Placental pericyte (primary cell): ENCODE measurements at places on chromosomes 16 and 17. TPM values are rescaled to one million over a fixed set of nuclear protein-coding genes. Genes with fewer than 3 reads are reported as not detected.

CNTNAP4 gene
- not detected in 2 replicates for total RNA-seq

ALOX15B gene
- under 0.01 TPM in 1 of 2 replicates, not detected in the other for total RNA-seq

SMG6 gene
- 36.3 and 43.2 TPM in 2 replicates for total RNA-seq

PAQR4 gene
- total RNA-seq = 1.1 and 12.2 TPM in 2 replicates

TAOK1 gene
- total RNA-seq = 51.9 and 68.4 TPM in 2 replicates

HOXB5 gene
- total RNA-seq = under 0.01 TPM in 1 of 2 replicates, not detected in the other

CHST5 gene
- under 0.01 TPM in 2 replicates for total RNA-seq

APRT gene
- 52.7 and 58.3 TPM in 2 replicates for total RNA-seq

ZNF778 gene
- total RNA-seq = 8.3 and 10.3 TPM in 2 replicates

TEX14 gene
- not detected in 2 replicates for total RNA-seq

ABCA10 gene
- 1.7 and 2.2 TPM in 2 replicates for total RNA-seq

KRT27 gene
- total RNA-seq = not detected in 2 replicates

KRTAP4-4 gene
- not detected in 2 replicates for total RNA-seq

ZNF830 gene
- 12.6 and 13.1 TPM in 2 replicates for total RNA-seq

NPIPB6 gene
- total RNA-seq = 1.5 TPM in 1 of 2 replicates, not detected in the other

EVPLL gene
- total RNA-seq = not detected in 2 replicates

CAVIN1 gene
- 437 and 1,037 TPM in 2 replicates for total RNA-seq

PRCD gene
- total RNA-seq = 3.5 and 4.3 TPM in 2 replicates

CBX2 gene
- total RNA-seq = 1.5 and 3.4 TPM in 2 replicates

ETV4 gene
- 9.4 and 26.1 TPM in 2 replicates for total RNA-seq

TBC1D26 gene
- not detected in 2 replicates for total RNA-seq

FAM20A gene
- total RNA-seq = 0.57 and 6.8 TPM in 2 replicates

NIP7 gene
- total RNA-seq = 18.8 and 45.2 TPM in 2 replicates

RNF227 gene
- total RNA-seq = 1.1 and 6.2 TPM in 2 replicates

GDPD1 gene
- total RNA-seq = 0.57 and 3.1 TPM in 2 replicates

TPSD1 gene
- not detected in 2 replicates for total RNA-seq

MYBBP1A gene
- 75.5 and 93.6 TPM in 2 replicates for total RNA-seq

C16orf92 gene
- total RNA-seq = not detected in 2 replicates

ATP6V0C gene
- total RNA-seq = 41.7 and 68.3 TPM in 2 replicates

RGS11 gene
- total RNA-seq = 1.0 and 2.4 TPM in 2 replicates

TENT4B gene
- total RNA-seq = 12.6 and 14.2 TPM in 2 replicates

QRICH2 gene
- 1.8 and 3.4 TPM in 2 replicates for total RNA-seq

KRT33A gene
- not detected in 2 replicates for total RNA-seq

TP53TG3B gene
- total RNA-seq = 0.44 TPM in 1 of 2 replicates, not detected in the other

ZNF287 gene
- 5.0 and 5.3 TPM in 2 replicates for total RNA-seq

SCGB1C2 gene
- total RNA-seq = not detected in 2 replicates

MYH11 gene
- under 0.01 TPM in 2 replicates for total RNA-seq

ABCA6 gene
- 4.2 and 7.7 TPM in 2 replicates for total RNA-seq

USP43 gene
- total RNA-seq = 0.43 and 0.44 TPM in 2 replicates

PYDC1 gene
- total RNA-seq = not detected in 2 replicates

NEUROD2 gene
- not detected in 2 replicates for total RNA-seq

CTF1 gene
- 2.0 and 4.4 TPM in 2 replicates for total RNA-seq

C16orf95 gene
- 2.4 and 4.4 TPM in 2 replicates for total RNA-seq

C16orf46 gene
- 0.57 and 1.8 TPM in 2 replicates for total RNA-seq

CNGB1 gene
- total RNA-seq = not detected in 2 replicates

SYT17 gene
- 0.43 and 0.66 TPM in 2 replicates for total RNA-seq

C17orf50 gene
- total RNA-seq = not detected in 2 replicates

KIF18B gene
- 1.3 and 19.8 TPM in 2 replicates for total RNA-seq

PIEZO1 gene
- total RNA-seq = 229 and 273 TPM in 2 replicates

PIP4K2B gene
- 28.0 and 69.3 TPM in 2 replicates for total RNA-seq

SIRT7 gene
- total RNA-seq = 23.9 and 26.7 TPM in 2 replicates

CLEC3A gene
- total RNA-seq = not detected in 2 replicates
